ENCODE measurements at places on chromosomes 4 and X.

DNA sequence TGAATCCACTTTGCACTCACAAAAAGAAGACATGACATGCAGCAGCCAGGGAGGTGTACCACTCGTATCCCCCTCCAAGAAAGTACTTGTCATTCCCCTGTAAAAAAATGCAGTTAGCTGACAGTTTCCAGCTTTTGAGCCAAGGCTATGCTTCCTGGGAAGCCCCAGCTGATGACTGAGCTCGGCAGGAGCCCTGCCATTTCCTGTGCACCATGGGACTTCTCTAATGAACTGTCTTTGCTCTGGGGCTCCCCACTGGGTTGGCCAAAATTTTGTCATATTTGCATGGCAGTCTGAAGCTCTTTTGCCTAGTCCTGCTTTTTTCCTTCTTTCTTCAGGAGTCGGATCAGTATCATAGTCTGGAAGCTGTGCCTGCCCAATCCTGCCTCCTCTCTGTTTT is 104.5 kb upstream of the MAOA start:
- DNase-seq, result no peak

DNA sequence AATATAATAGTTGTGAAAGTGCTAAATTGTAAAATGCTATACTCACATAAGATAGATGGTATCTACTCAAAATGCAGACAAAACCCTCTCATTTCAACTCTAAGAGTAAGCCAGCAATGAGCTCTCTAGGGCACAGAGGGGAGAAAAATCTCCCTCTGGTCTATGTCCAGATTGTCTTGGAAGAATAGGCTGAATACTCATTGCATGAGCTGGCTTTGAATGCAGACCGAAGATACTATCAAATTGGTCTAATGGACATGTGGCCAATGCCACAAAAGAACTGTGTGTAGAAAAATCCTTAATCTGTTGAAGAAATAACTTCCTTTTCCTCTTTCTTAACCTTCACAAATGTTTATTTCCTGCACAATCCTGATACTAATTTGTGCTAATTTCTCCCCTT is 3.5 kb downstream of the ZXDA start:
- DNase-seq, result no peak

GRCh38 chrX:153970357-153971123 is 1.1 kb downstream of the HCFC1 start:
- no peak for DNase-seq

- DNase-seq, result no peak
Observed at GRCh38 chrX:39895218-39896110, 202.3 kb downstream of the BCOR start.

DNA sequence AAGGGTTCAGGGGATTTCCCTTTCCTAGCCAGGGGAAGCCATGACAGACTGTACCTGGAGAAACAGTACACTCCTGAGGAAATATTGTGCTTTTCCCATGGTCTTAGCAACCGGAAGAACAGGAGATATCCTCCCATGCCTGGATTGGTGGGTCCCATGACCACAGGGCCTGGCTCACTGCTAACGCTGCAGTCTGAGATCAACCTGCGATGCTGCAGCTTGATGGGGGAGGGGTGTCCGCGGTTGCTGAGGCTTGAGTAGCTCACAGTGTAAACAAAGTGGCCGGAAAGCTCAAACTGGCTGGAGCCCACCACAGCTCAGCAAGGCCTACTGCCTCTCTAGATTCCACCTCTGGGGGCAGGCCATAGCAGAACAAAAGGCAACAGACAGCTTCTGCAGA is 819.5 kb downstream of the TECRL start:
- no peak for DNase-seq

GRCh38 chr4:62394766-62395165 is 1194.6 kb downstream of the ADGRL3 start:
- DNase-seq, result no peak

DNA sequence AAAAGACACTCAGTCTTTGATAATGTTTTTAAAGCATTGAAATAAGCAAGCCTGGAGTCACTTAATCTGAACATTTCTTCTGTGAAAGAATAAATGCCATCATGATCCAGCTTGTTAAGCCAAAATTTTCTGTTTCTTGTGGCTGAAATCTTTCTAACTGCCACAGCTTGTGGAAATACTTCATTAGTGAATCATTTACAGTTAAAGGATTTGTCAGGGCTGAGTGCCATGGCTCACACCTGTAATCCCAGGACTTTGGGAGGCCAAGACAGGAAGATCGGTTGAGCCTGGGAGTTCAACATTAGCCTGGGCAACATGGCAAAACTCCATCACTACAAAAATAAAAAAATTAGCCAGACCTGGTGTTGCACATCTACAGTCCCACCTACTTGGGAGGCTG is 93.3 kb upstream of the PDE5A start:
- DNase-seq, result no peak

DNA sequence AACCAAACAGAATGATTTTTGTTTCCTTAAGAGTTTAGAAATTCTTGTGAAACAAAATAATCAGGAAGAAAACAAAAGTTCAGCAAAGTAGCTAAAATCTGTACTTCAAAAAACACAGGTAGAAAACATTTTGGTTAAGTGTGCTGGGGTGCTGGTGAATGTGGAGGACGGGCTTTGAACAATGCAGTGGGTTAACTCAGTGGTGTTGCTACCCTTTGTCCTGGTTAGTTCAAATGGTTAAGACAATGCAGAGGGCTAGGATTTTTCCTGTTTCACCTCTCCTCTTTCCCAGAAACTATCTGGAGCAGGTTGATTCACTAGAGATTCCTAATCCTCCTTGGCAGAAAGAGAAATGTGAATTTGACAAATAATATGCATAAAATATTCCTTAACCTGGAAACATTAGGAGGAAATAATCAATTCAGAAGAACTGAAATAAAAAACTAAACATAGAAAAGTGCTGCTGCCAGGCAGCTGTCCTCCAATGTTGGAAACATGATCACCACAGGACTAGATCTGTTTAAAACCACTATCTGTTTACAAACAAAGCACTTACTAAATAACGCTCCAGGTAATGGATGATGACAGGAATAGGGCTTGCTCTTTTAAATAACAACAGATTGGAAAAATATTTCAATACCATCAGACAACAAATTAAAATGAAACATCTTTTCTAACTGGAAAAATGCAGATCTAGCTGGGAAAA is 148.9 kb downstream of the MAML3 start:
- DNase-seq, result no peak

DNA sequence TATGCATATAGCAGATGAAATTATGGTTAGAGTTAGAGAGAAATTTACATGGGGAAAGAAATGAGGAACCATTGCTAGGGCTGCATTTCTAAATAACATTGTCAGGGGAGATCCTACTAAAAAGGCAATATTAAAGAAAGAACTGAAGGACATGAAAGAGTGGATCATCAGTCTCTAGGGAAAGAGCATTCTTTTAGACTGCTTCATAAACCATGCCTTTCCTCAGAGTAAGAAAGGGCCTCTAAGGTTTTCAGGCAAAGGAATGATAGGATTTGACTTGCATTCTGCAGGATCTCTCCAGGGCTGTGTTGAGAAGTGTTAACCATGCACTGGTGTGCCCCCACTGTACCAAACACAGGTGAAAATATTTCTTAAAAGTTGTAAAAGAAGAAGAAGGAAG is 385.4 kb upstream of the MAD2L1 start:
- DNase-seq, result no peak

GRCh38 chr4:86924811-86925210 is 10.0 kb upstream of the AFF1 start:
- DNase-seq, result no peak

- DNase-seq, result no peak
Observed at GRCh38 chr4:156909010-156909409, 62.6 kb downstream of the PDGFC start.

DNA sequence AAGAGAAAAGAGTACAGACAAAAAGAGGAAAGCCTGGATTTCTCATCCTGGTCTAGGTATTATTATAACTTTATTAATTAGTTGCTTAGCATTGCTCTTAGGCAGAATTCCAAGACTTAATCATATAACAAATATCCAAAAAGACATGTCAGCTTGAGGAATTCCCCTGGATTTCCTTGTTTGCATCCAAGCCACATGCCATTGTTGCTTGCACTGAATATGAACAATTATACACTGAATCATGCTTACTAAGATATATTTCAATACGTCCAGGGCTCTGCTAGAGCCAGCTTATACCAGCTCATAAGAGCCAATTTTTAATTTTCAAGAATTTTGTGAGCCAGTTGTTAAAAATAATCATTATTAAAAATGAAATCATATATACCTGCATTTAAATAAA is 5.5 kb upstream of the TLR10 start:
- DNase-seq, result no peak

GRCh38 chrX:2627272-2627867 is 63.7 kb upstream of the CD99 start:
- DNase-seq, result no peak

- DNase-seq, result no peak
Observed at GRCh38 chr4:120785202-120785601, 137.3 kb downstream of the PRDM5 start.

DNA sequence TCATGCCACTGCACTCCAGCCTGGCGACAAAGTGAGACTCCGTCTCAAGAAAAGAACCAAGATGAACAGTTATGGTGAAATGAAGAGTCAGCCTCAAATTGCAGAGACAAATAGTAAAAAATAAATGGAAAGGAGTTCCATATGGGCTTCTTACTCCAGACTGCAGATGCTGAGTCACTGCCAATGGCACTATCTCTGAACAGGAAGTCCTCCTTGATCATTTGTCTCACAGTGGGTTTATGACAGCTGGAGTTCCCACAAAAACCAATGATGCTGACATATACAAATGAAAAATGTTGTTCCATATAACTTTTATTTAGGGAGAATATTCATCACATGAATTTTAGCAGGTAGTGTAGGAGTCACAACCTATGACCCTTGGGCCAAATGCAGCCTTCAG is 631.6 kb downstream of the PCDH18 start:
- DNase-seq, result no peak

DNA sequence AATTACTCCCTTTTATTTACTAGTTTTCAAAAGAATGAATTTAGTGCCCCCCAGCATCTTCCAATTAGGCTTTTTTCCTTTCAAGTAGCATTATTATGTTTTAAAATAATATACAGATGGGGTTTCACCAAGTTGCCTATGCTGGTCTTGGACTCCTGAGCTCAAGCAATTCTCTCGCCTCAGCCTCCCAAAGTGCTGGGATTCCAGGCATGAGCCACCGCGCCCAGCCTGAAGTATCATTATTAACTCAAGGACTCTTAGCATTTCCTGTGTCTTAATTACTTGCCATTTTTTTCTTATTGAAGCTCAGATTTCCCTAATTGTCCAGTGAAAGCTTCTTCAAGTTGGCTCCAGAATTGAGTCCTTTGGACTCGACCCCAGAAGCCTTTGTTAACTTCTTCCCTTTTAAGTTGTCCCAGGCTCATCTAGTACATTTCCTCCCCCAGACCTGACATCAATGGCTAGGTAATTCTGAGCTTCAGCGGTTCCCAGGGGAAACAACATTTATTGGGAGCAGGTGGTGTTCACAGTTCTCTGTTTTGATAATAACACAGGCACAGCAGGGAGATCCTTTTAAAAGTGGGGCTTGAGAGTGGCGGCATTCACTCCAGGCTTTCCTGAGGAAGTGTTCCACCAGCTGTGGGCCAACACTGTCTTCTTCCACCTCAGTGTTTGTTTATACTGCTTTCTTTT is 10.0 kb downstream of the SAT1 start:
- DNase-seq, result no peak

DNA sequence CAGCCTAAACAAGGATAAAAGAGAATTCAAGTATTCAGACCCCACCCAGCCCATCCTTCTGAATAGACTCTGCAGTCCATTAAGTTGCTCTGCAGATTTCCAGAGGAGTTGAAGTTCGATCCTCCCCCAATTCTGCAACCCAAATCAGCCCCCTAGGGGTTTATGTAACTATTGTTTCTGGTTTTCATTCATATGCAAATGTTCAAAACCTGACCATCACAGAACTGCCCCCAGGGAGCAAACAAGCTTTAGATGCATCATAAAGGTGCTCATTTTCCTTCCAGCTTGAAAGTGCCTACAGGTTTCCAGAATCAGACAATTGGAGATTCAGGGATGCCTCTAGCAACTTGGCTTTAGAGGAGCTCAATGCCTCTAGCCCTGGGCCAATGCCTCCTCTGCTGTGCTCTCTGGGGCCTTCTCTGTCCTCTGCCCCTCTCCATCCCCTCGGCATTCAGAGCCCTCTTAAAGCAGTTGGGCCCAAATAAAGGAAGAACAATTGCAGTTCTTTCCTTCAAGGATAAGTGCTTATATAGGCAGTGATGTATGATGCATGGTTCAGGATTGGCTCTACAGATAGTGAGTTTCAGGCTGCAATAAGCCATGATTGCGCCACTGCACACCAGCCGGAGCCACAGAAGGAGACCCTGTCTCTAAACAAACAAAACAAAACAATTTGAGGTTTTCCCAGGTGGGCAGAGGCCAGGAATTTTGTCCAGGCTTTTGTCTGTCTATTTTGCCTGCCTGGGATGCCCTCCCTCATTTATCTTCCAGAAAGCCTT is 23.5 kb upstream of the SPINK2 start:
- DNase-seq, result no peak

DNA sequence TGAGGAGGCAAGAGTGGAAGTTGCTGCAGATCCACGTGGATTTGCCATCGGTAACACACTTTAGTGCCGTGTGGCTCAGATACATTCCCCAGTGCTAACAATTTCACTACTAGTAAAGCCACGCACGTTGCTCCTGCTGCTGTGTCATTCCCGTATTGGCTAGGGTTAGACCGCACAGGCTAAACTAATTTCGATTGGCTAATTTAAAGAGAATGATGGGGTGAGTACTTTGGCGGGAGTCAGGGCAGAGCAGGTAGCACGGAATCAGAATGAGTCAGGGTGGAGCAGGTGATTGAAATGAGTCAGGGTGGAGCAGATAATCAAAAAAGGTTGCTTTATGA is 1337.5 kb downstream of the FSTL5 start:
- no peak for DNase-seq

GRCh38 chr4:31107362-31107761 is 387.2 kb downstream of the PCDH7 start:
- no peak for DNase-seq

DNA sequence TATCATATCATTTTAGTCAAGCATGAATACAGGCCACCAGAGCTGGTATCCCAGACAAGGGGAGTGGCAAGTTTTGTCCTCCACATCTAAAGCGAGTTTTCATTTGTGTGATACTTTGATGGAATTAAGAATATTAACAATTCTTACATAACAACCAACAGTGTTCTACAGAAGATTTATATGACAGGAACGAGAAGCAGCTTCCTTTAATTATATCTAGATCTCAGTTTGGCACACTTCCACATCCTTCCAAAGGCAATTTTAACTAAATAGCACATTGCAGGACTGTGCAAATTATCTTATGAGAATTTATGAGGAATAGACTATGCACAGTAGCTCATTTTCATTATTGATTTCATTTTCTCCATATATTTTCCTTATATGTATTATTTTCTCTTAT is 121.2 kb upstream of the GUCY1A1 start:
- DNase-seq, result no peak

DNA sequence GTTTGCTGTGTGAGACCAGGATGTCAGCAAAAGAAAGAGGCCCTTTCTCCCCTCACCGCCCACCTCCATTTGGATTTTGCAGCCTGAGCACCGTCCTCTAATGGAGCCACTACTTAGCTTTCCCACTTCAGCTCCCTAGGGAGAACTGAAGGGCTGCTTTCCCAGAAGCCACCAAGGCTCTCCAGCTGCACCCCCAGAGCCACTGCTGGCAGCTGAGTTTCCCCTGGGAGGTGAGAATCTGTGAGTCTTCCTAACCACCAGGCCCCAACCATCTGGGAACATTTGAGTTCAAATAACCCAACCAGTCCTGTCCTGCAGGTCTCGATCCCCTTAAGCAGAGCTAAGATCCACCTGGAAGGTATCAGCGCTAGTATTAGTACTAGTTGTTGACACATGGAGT is 173.1 kb upstream of the USP9X start:
- DNase-seq, result no peak
